ENCODE measurements at places on chromosomes 3 and 15.

DNA sequence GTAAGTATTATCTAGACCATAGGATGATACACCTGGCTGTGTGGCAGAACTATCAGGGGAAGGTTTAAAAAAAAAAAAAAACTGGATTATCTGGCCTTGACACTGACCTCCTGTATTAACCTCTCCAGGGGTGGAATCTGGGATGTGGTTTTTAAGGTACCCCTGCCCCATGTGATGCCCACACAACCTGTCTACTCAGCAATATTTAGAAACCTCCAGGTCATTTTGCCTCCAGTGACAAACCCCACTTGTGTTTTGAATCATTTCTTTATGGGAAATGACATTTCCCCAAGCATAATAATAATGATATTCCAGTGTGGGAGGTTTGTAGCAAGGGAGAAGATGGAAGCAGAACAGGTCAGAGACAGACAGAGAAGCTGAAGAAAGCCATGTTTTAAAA lies 179.1 kb downstream of the RSL24D1 start:
- DNase-seq, result no peak

DNA sequence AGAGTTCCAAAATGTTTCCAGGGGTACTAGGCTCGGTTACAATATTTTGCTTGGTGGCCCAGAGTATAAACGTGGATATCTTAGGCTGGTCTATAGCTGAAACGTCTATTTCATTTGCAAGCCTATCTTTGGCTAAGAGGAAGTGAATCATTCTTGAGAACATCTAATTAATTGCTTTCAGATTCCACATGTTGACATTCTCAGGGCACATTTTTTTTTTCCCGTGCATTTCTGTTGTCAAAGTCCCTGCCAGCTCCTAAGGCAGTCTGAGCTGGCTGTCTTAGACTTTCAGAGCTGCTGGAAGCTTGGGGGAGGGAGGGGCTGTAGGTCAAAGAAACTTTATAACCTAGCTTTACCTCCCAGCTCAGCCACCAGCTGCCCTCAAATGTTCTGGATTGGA lies 23.2 kb upstream of the LAMP3 start:
- DNase-seq, result no peak

DNA sequence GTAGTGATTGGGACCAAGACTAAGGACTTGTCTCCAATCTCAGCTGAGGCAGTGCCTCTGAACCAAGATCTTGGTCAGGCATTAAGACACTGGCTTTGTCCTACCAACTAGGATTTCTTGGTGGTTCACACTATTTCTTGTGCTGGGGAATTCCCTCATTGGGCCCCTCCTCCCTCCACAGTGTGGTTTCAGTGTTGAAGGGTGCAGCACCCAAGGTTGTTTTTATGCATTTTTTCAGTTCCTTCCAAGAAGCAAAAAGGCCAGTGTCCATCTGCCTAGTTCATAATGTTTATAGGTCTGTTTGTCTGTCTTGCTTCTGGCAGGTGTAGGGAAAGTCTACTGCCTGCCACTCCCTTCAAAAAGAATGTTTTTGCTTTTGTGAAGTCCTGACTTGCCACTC lies 10.6 kb upstream of the ITPKA start:
- no peak for DNase-seq

GRCh38 chr3:87287011-87287410 lies 10.6 kb upstream of the POU1F1 start:
- no peak for DNase-seq

DNA sequence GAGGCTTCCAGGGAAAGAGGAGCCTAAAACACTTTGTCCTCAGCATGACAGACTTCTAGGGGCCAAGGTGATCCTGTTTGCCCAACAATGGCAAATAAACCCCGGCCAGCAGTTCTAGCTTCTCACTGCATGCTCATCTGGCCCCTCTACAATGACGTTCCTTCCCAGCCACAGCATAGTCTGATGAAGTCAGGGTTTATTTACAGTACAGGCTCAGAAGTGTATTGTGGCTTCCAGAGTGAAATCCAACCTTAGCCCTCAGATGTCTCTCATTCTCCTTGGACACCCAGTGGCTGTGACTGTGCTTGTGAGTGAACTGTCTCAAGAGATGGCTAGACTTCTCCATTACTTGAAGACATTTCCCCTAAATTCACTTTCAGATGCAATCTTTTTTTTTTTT lies 40.8 kb downstream of the BFSP2 start:
- no peak for DNase-seq

DNA sequence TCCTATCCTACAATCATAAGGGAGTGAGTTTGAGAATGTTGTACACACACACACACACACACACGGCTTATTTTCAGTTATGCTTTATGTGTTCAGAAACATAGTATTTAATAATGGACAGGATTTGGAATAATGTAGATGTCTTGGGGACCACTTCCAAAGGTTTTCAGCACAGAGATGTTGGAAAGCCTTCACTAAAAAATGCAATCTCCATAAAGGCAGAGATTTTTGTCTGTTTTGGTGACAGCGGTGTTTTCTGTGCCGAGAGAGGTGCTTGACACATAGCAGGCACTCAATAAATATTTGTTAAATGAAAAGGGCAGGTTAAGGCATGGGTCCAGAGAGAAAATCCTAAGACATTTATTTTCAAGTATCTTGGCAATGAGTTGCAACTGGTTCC lies 428.2 kb upstream of the RGMA start:
- DNase-seq, result no peak

- no peak for DNase-seq
Observed at GRCh38 chr15:41883484-41883825, 10.4 kb downstream of the SPTBN5 start.

GRCh38 chr3:126015075-126015474 lies 46.1 kb downstream of the ROPN1B start:
- DNase-seq, result no peak

DNA sequence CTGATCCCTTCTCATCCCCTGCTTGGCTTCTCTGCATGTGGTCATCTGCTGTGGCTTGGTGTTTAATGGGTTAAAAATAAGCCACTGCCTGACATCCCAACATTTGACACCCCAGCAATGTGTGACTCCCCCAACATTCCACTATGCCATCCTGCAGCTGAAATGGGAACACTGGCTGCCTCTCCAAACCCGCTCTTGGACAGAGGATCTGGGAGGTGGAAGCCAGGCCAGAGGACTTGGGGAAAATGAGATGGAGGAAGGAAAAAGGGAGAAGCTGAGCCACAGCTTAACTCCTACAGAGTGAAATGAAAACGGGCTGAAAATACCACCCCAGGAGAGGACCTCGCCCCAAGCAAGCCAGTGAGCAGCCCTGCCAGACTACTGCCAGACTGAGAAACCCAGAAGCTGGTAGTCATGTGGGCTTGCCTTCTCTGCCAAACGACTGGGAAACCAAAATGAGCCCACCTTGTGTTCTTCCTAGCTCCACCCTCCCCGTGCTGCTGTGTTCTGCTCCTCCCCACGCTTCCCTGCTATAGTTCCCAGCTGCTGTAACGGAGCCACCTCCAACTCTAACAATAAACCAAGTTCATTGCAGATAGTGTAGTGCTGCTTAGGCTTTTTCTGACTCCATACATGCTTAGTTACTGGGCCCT lies 13.7 kb downstream of the MAP1A start:
- no peak for DNase-seq

DNA sequence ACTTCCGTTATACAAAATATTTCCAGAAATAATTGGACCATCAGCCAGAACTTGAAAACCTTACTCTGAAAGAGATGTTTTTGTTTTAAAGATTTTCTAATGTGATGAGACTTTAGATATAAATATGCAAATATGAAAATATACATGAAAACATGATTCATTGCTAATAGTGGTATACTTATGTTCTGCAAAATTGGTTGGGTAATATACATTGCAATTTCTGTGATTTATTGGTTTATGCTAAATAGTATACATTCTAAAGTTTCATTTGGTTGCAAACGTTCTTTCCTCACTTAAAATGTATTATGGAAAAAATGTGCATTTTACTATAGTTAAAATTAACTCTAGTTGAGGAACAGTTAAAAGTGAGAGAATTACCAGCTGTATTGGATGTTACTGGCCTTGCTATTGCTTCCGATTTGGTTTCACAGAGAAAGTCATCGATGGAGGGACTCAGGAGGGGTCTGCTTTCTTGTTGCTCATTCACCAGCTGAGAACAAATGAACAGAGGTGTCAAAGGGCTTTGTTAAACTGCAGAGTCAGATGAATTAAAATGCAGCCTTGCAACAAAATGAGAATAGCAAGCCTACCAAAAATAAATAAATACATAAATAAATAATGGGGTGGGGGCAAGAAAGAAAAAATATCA lies 149.3 kb downstream of the PEX5L start:
- DNase-seq, result no peak

DNA sequence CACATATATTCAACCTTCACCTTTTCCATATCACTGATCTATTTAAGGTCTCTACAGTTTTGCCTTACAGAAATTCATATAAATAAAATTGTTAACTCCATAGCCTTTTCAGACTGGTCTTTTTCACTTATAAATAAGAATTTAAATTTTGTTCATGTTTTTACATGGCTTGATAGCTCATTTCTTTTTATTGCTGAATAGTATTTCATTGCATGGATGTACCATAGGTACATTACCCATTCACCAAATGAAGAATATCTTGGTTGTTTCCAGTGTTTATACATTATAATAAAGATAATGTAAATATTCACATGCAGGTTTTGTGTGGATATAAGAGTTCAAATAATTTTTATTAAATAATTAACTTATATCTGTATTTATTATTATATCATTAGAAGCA lies 1765.0 kb downstream of the OTOL1 start:
- DNase-seq, result no peak

DNA sequence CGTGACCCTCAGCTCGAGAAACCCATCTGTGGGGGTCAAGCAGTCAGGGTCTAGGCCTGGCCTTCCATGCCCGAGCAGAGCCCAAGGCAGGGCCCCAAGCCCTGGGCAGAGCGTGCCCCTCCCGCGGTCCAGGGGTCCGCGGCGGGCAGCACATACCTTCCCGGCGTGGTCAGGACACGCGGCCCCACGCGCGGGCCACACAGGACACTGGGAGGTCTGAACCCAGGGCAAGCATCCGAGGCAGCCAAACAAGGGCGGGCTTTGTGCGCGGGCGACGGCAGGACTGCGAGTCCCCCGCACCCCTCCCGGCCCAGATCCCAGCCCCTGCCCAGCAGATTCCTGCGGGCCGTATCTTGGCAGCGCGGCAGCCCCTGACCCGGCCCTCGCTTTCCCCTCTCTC lies 61.6 kb upstream of the ACAN start:
- no peak for DNase-seq

GRCh38 chr3:52742418-52743041 lies 28.2 kb downstream of the NEK4 start:
- DNase-seq, result no peak

DNA sequence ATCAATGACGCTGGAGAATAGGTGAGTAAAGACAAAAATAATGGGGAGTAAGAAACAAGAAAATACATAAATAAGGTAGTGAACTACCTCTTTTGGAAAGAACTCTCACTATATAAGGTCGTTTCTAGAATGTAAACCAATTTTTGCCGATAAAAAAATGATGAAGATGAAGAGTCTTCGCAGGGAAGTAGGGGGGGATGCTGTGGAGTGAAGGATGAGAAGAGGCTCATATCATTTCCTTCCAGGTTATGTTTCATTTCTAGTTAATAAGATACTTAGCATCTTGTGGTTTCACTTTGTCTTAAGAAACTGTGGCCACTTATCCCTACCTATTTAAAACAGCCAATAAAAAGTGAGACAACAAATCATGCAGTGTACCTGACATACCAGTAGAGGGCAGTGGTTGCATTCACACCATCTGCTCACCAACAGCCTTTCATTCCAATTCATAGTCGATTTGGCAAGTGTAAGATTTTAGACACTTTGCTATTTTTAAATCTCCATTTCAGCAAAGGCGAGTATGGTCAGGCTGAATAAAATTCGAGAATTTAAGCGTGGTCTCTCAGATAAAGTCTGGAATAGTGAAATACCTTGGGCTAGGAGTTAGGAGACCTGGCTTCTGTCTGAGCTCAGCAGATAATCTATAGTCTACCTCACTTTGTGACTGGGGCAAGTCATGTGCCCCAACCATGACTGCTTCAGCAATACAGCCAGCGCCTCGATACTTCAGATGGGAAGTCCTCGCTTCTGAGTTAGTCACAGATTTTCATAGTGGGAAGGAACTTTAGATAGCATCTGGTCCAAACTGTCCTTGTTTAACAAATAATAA lies 28.9 kb upstream of the ICE2 start:
- DNase-seq, result no peak

DNA sequence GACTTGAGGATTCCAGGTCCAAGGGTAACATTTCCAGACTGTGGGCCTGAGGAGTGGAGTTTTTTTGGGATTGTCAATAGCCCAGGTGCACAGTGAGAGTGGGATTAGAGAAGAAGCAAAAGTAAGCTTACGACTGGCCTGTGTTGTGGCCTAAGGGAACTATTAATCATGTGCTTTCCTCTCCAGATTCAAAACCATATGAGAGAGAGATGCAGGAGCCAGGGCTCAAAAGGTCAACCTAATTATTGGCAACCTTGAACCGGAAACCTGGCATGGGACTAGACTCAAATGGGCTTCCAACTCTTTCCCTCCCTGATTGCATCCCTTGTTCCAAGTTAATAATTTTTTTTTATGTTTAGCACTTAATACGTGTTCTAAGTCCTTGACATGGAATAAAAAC lies 242.1 kb upstream of the THRB start:
- no peak for DNase-seq

- no peak for DNase-seq
Observed at GRCh38 chr3:45985532-45986302, 9.9 kb downstream of the FYCO1 start.

GRCh38 chr3:151147299-151147698 lies 55.7 kb downstream of the GPR171 start:
- DNase-seq, result no peak

- no peak for DNase-seq
Observed at GRCh38 chr3:24907106-24907505, 412.5 kb upstream of the THRB start.

GRCh38 chr15:39075311-39075710 lies 505.6 kb upstream of the THBS1 start:
- no peak for DNase-seq

DNA sequence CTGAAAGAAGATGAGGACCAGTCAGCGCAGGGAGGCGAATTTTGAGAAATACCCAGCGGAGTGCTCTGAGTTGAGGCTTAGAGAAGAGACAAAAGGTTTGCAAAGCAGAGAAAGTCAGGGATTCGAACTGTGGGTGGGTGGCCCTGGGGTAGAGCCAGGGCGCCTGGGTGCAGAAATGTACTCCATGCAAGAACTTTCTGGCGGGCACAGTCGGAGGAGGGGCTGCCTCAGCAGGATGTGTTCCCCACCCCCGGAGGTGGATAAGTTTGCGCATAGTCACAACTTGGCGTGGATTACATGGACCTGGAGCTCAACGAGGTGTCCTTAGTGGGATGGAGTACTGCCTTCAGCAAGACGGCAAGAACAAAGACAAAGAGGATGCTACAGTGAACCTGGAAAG lies 117.3 kb upstream of the ALDH1A3 start:
- DNase-seq, result no peak

- DNase-seq, result no peak
Observed at GRCh38 chr3:179083977-179084376, 12.4 kb upstream of the ZMAT3 start.
